GM04503 (cell line): ENCODE measurements at places on chromosomes 5 and 9.
A peak's percentile ranks its signal among the peaks of the same experiment; 100 is the strongest.

GRCh38 chr9:134937164-134937555 lies 19.4 kb upstream of the FCN1 start:
- DNase-seq = no peak

GRCh38 chr9:36987409-36987808 lies 46.7 kb downstream of the PAX5 start:
- DNase-seq = no peak

DNA sequence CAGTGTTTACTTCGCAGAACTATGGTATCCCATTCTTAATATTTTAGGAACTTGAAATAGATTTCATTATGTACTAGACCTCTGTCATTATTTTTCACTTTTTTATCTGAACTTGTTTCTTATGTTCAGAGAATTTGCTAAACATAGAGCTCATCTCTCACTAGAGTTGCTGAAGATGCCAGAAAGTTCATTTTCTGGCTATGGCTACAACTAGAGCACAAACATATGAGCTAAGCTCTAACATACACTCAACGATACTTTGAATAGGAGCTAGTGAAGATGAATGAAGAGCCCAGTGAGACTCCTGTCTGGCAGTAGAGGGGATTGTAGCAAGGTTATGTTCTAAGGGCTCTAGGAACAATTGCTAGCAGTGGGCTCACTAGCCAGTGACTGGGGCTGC lies 582.2 kb downstream of the KIF4B start:
- DNase-seq = no peak

- DNase-seq = no peak
Observed at GRCh38 chr9:115353681-115354080, 235.7 kb upstream of the TNC start.

DNA sequence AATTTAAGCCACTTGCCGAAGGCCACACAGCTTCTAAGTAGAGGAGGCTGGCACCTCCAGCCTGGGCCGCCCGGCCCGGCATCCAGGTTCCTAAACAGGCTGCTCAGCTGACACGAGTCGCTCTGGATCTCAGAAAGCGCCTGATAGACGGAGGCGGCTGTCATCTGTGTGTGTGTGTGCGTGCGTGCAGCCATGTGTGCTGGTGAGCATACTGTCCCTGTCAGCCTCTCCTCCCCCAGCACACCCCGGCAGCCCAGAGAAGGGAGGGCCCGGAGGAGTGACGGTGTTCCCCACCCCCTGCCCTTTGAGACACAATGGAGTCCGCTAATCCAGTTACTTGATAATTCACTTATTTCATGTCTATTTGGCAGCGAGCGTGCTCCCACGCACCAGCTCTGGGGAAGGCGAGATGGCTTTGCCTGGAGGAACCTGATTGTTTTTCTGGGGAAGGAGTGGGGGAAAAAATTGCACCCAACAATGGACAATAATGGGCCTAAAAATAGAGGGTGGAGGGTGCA lies 20.0 kb downstream of the NTNG2 start:
- DNase-seq = no peak

- no peak for DNase-seq
Observed at GRCh38 chr5:3843706-3844105, 248.1 kb downstream of the IRX1 start.

DNA sequence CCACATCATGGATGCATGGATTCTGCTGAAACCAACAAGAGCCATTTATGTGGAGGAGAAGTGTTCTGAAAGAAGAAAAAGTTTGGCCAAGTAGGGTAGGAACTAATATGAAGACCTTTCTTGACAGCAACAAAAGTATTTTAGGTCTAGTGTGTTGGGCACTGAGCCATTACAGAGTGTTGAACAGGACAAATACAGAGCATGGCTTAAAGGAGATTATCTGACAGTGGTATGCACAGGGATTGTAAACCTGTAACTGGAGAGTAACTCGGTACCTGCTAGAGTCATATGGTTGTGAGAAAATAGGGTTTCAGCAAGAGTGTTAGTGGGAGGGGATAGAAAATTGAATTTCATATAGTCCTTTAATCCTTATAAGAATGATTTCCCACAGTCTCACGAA lies 513.2 kb upstream of the WWC1 start:
- DNase-seq = no peak

GRCh38 chr5:134132372-134133187 lies 18.1 kb downstream of the TCF7 start:
- no peak for DNase-seq

- DNase-seq = no peak
Observed at GRCh38 chr5:32503261-32503660, 58.7 kb upstream of the ZFR start.

- no peak for DNase-seq
Observed at GRCh38 chr9:97437051-97437600, 25.2 kb downstream of the TDRD7 start.

GRCh38 chr9:123727332-123727731 lies 202.6 kb downstream of the DENND1A start:
- no peak for DNase-seq

DNA sequence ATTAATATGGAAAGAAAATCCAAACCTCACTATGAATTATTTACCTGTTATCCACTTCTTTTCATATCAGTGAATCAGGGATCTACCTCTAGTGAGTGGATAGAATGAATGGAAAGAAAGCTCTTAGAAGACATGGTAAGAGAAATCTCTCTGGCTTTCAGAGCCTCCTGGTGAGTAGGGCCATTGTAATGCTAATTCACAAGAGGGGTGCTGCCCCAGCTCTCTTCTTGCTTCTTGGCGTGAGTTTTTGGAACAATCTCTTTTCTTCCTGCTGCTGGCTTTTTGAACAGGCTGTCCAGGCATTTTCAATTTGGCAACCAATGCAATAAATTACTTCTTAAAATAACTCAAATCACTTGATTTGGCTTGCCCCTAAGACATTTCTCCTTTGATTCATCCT lies 49.9 kb upstream of the KCNN2 start:
- no peak for DNase-seq

- no peak for DNase-seq
Observed at GRCh38 chr5:360257-361027, 38.9 kb downstream of the AHRR start.

- DNase-seq = no peak
Observed at GRCh38 chr9:118686959-118687358, 682.3 kb downstream of the BRINP1 start.

DNA sequence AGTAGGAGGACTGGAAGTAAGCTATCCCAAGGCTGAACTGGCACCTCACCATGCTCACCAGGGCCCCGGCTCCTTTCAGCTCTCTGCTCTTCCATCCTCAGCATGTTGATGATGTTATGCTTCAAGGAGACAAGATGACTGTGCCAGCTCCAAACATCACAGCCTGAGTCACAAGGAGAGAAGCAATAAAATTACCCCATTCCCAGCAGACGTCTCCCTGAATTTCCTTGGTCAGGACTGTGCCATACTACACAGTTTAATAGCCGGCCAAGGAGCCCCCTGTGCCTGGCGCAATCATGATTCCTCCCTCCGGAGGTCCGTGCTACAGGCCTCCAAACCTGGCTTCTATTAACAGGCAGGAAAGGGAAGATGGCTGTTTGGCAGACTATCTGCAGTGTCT lies 51.2 kb upstream of the ROR2 start:
- peak; percentile 49 for DNase-seq

DNA sequence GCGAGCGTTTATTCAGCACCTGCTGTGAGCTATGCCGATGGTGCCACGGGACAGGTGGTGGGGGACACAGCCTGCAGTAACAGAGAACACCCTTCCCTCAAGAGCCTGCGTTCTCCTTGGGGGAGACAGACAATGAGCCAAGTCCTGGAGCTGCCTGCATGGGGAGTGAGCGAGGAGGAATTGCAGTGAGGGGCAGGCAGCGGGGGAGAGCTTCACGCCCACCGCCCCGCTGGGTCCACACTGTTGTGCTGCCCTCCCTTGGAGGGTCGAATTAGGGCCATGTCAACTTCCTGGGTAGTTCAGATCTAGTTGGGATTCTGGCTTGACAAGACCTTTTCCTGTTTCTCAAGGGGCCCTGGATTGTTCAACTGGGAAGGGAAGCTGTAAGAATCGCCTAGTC lies 55.5 kb upstream of the N4BP3 start:
- no peak for DNase-seq

GRCh38 chr5:135436951-135437418 lies 10.2 kb downstream of the DCANP1 start:
- DNase-seq = no peak
